ENCODE measurements at places on chromosomes 2 and 18. TPM values are rescaled to one million over a fixed set of nuclear protein-coding genes. Genes with fewer than 3 reads are reported as not detected.

GEN1 gene
- total RNA-seq: 11.0 TPM

RNF125 gene
- 9.4 TPM for total RNA-seq

RUFY4 gene
- total RNA-seq: not detected

SATB2 gene
- 3.7 TPM for total RNA-seq

KCNIP3 gene
- total RNA-seq: 2.1 TPM

ZSWIM2 gene
- total RNA-seq: not detected

VWC2L gene
- total RNA-seq: 0.52 TPM

FAM110C gene
- under 0.01 TPM for total RNA-seq

BCL2 gene
- 39.1 TPM for total RNA-seq

SNED1 gene
- total RNA-seq: 4.7 TPM

Data from skeletal muscle tissue (tissue), 5 donors.